ENCODE measurements at places on chromosomes 2 and 18. TPM values are rescaled to one million over a fixed set of nuclear protein-coding genes. Genes with fewer than 3 reads are reported as not detected.

TGFA gene
- total RNA-seq: 1.7 TPM

- no peak for ATAC-seq
Measured at GRCh38 chr2:165871025-165871424, 77.0 kb upstream of the GALNT3 start.

- no peak for ATAC-seq
Measured at GRCh38 chr18:78838183-78838582, 141.4 kb upstream of the SALL3 start.

- no peak for ATAC-seq
Measured at GRCh38 chr2:48213646-48214045, 307.3 kb upstream of the FBXO11 start.

RNF152 gene
- total RNA-seq: 11.2 TPM

GRCh38 chr2:58770846-58771245 is 529.7 kb upstream of the FANCL start:
- ATAC-seq: no peak

DNA sequence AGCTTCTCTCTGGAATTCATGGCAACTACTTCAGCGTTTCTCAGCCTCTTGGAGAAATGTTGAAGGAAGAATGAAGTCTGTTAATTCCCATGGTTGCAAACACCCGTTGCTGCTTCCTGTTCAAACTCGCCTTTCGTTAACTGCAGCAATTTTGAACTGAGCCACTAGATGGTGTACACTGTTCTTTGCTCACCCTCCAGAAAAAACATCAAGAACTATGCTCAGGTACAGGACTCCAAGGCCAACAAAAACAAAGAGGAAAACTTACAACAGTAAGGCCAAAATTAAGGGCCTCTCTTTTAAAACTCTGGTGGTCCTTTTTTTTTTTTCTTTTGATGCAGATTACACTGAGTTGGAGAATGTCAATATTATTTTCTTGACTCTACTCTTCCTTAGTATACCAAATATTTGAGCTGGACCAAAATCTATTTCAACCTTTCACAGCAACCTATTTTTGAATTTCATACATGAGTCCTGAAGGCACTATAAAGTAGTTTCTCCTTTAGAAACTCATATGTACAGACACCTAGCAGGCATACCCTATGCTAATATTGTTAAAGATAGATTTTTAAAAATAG is 58.2 kb downstream of the KLHL14 start:
- ATAC-seq: no peak

DNA sequence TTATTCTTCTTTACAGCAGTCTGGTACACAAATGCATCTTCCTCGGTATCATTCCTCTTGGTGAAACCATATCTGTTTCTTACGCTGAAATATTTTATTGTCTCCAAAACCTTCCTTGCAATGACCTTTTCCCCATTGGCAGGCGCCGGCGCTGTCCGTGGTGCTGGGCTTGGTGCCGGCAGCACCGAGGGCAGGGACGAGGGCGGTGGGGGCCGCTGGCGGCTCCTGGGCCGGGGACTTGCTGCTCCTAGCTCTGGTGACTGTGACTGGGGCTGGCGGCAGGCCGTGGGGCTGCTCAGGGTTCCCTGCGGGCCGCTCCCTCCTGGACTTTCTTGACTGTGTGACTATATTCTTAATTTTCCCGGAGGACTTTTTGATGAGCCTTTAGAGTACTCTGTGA is 72.5 kb downstream of the GPR39 start:
- no peak for ATAC-seq

RAB17 gene
- 3.8 TPM for total RNA-seq

DNA sequence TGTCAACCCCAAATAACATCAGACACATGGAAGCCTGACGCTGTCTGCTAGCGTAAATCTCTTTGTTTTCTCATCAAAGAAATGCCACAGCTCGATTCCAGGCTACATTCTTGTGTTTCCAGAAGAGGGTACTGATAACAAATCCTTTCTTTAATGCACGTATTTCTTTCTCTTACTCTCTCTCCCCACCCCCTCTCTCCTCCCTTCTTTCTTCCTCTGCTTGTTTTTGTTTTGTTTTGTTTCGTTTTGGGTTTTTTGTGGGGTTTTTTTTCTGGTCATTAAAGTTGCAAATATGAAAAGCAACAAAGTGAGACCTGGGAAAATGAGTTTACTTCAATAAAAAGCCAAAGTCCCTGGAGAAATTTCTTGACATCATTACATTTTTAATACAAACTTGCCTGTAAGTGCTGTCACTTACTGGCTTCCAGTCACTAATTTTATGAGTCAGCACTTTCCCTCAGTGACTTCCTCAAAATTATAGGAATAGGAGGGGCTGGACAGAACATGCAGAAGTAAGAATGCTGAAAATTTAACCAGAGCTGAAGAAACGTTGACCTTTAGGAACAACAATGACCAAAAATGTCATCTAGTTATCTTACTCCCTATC is 106.7 kb upstream of the NABP1 start:
- ATAC-seq: peak; percentile 34

- ATAC-seq: peak; percentile 62
Measured at GRCh38 chr2:235087832-235088495, 136.1 kb downstream of the SH3BP4 start.

DNA sequence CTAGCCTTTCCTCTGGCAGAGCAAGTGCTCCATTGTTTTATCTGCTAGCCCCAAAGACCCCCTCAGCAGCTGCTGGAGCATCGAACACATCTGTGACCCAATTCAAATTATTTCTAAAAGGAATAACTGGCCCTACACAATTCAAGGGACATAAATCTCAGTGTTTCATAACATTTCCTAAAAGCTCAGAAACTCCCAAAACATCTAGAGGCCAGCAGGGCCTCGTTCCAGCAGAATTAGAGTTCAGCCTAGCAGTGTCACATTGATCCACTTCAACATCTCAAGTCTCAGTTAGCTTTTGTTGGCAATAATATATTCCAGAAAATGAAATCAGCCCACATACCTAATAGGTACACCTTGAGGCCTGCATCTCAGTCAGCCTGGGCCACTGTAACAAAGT is 179.1 kb downstream of the ETAA1 start:
- no peak for ATAC-seq

GRCh38 chr2:8761529-8762164 is 75.8 kb downstream of the KIDINS220 start:
- no peak for ATAC-seq

DNA sequence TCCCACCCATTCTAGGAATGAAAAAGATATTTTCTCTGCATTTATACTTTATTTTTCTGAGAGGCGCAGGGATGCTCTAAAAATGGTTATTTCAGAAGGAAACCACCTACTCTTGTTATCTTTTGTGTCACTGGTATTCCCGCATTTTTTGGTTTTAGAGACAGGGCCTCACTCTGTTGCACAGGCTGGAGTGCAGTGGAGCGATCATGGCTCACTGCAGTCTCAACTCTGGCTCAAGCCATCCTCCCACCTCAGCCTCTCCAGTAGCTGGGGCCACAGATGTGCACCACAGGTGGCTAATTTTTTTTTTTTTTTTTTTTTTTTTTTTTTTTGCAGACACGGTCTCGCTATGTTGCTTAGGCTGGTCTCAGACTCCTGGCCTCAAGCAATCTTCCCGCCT is 135.9 kb downstream of the NCK2 start:
- no peak for ATAC-seq

GRCh38 chr2:95356821-95357700 is 45.4 kb upstream of the FAHD2A start:
- ATAC-seq: no peak

SLC14A1 gene
- total RNA-seq: 2.3 TPM

STARD6 gene
- total RNA-seq: not detected

PPIL3 gene
- total RNA-seq: 17.1 TPM

DDX1 gene
- total RNA-seq: 88.9 TPM

MROH2A gene
- not detected for total RNA-seq

ALLC gene
- total RNA-seq: not detected

GRCh38 chr18:45538444-45538843 is 76.8 kb upstream of the SLC14A2 start:
- no peak for ATAC-seq

DNA sequence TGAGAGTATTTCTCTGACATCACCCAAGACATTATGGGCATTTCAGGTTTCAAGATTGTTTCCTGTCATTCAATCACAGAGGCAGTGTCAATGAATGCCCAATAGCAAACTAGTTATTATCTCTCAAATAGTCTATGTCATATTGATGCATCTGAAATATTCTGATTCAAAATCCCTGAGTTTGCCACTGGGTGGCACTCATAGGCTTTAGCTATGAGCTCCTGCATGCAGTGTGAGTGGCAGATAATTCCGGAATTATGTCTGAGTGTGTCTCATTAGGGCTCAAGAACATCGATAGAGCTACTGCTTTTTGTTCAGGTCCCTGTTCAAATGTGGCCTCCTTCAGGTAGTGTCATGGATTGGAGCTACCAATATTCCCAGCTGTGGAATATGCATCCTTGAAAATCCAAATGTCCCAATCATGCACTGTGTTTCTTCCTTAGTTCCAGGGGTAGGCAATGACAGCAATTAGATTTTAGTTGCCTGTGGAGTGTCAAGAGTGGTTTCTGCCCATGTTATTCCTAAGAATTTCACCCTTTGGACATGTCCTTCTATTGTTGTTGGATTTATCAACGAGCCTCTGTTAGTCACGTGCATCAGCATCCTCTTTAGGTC is 7.8 kb upstream of the OR6B3 start:
- ATAC-seq: no peak

- peak; percentile 2 for ATAC-seq
Measured at GRCh38 chr2:233059547-233059796, 670 bp upstream of the INPP5D start.

- peak; percentile 17 for ATAC-seq
Measured at GRCh38 chr2:205685314-205686055, 3.2 kb downstream of the NRP2 start.

QPCT gene
- 1.6 TPM for total RNA-seq

DNA sequence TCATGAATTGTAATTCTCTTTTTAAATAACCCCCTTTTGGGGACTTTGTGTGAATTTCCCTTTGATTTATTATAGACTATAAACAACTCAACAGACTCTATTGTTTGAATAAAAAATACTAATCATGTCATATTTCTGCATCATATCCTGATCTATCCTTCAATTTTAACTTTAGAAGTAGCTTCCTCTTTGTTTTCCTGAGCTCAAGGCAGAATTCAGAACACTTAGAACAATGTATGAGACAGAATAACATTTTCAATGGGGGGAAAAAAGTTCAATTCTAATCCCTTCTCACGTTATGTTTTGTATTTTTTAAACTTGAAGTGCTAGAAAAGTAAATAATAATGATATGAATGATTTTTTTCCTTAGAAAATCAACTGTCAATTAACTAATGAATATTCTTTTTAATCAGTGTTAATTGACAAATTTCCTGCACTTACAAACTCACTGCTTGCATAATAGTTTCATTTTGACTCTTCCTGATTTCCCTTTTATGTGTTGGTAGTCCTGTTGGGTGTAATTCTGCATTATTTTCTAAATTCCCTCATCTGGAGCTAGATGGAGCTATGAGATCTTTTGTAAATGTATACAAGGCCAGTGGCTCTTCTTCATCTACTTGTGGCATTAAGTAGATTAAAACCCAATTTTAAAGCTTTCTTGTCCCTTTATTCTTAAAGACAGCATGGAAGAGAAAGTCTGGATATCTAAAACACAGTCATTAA is 326.1 kb downstream of the PARD3B start:
- ATAC-seq: no peak

DUSP19 gene
- total RNA-seq: 3.9 TPM

DNA sequence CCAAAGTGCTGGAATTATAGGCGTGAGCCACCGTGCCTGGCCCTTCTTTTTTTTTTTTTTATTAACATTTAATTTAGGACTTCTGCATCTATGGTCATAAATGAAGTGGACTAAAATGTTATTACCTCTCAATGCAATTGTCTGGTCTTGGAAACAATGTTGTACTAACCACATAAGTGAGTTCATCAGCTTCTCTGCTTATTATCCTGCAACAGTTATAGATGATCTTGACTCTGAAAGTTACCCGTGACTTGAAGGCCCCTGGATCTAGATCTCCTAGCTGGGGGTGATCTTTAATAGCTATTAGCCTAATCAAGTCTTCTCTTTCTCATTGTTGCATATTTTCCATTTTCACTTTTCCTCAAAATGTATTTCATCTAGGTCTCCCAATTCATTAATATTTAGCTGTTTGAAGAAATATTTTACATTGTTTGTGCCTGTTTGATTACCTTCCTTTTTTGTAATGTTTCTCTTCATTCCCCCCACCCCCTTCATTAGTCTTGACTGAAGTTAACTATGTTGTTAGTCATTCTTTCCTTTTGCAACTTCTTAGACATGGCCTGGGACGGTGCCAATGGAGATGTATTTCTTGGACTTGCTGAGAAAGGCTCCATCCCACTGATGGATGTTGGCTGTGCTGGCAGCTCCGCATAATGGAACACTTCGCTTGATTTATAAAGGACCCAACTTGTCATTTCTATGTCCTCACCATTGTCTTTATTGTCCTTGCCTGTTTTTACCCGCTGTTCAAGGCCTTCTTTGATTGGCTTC is 141.6 kb upstream of the RIOK3 start:
- no peak for ATAC-seq

GRCh38 chr2:143875295-143876233 is 644.4 kb downstream of the ZEB2 start:
- ATAC-seq: no peak

DNA sequence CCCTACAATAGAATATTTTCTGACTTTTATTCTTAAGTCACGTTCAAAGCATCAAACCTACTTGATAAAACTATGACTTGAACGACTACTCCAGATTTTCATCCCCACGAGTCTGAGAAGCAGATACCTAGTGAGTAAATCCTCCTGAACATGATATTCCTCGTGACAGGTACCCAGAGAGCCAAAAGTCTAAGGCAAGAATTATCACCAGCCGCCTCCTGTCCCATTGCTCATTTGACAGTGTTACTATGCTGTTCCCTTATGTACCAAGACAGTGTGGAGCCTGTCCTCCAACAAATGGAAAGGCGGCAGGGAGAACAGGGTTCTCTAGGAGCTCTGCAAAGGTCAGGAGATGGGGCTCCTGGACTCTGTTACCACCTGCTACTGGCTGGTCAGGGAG is 8.3 kb upstream of the ALPK2 start:
- no peak for ATAC-seq

HJURP gene
- not detected for total RNA-seq

ABCB11 gene
- total RNA-seq: not detected

GRCh38 chr2:213248637-213249036 is 35.6 kb upstream of the SPAG16 start:
- ATAC-seq: no peak

- ATAC-seq: no peak
Measured at GRCh38 chr2:131645177-131645765, 117.6 kb downstream of the CCDC74A start.

GRCh38 chr2:198161151-198161550 is 356.8 kb downstream of the PLCL1 start:
- no peak for ATAC-seq

IL37 gene
- not detected for total RNA-seq

DNA sequence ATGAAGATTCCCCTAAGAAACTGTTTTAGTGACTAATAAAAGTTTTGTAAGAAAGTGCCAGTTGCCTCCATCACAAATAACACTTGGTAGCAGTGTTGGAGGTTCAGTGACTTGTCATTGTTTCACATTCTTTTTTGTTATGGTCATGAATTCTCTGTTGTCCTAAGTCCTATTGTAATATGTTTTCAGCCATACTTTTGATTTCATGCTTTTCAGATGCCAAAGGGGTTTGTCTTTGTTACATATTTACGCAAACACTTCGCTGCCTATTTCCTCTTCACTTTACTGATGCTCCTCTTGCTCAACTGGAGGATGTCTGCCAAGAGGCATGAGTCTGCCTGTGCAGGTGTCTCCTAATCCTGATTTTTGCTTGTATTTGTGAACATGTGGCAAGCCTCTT is 66.6 kb downstream of the PHLPP1 start:
- ATAC-seq: peak; percentile 74

GRCh38 chr18:59231114-59231513 is 11.2 kb downstream of the GRP start:
- ATAC-seq: no peak

GREB1 gene
- total RNA-seq: 3.1 TPM

- ATAC-seq: no peak
Measured at GRCh38 chr2:85797263-85797660, 43.5 kb downstream of the ATOH8 start.

Measured in gastroesophageal sphincter (tissue), 4 donors.